Smooth muscle cell of the coronary artery (primary cell): ENCODE measurements at places on chromosomes 3 and 15. TPM values are rescaled to one million over a fixed set of nuclear protein-coding genes. Genes with fewer than 3 reads are reported as not detected.

PLCL2 gene
- 5.0 and 22.9 TPM in 2 replicates for total RNA-seq

SOX14 gene
- total RNA-seq: not detected in 2 replicates

GOLGA6L10 gene
- 0.35 and 0.90 TPM in 2 replicates for total RNA-seq

GOLGA8J gene
- total RNA-seq: 0.08 and 0.12 TPM in 2 replicates

PAK6 gene
- total RNA-seq: not detected in 2 replicates

THSD4 gene
- 13.7 and 23.1 TPM in 2 replicates for total RNA-seq

AADACL2 gene
- not detected in 2 replicates for total RNA-seq

DMXL2 gene
- 8.5 and 15.1 TPM in 2 replicates for total RNA-seq

KLHL6 gene
- under 0.01 TPM in 1 of 2 replicates, not detected in the other for total RNA-seq

INTS14 gene
- 23.3 and 23.4 TPM in 2 replicates for total RNA-seq

HAPLN3 gene
- total RNA-seq: 6.7 and 11.2 TPM in 2 replicates

KIF7 gene
- 10.7 and 13.2 TPM in 2 replicates for total RNA-seq

KCNAB1 gene
- 0.59 and 2.5 TPM in 2 replicates for total RNA-seq

PLIN1 gene
- total RNA-seq: under 0.01 and 0.15 TPM in 2 replicates

IL5RA gene
- total RNA-seq: not detected in 2 replicates

ANKRD34C gene
- total RNA-seq: not detected in 2 replicates

TRIM59 gene
- 3.4 and 16.5 TPM in 2 replicates for total RNA-seq

SLC9A9 gene
- 1.8 and 26.1 TPM in 2 replicates for total RNA-seq

SLC2A2 gene
- total RNA-seq: not detected in 2 replicates

PCSK6 gene
- total RNA-seq: 3.4 and 11.7 TPM in 2 replicates

CRABP1 gene
- total RNA-seq: not detected in 2 replicates
